ENCODE measurements at places on chromosomes 5 and 9.
A peak's percentile ranks its signal among the peaks of the same experiment; 100 is the strongest.

DNA sequence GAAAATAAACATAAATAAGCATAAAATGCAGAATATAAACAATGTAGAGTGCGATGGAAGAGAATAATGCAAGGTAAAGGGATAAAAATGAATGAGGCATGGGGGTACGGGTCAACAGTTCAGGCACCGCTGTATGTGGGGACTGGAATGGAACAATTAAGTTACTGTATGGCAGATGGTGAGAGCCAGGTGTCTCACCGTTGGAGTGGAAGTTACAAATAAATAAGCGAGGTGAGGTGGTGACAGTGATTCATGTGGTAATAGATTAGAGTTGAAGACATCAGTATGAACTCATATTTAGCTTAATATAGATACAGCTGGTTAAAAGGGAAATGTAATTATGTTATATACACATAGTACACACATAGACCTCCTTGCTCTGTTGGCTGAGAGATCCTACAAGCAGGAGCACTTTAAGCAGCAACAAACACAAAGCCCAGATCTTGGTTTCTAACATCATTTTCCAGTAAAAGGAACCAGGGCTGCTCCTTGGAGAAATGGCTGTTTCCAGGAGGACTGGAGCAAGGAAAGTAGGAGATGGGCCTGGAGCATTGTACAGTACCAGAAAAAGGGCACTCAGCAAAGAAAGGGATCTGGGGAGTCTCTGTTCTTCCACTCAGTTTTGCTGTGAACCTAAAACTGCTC, 2.4 kb upstream of the OMD start:
- DNase-seq = no peak

DNA sequence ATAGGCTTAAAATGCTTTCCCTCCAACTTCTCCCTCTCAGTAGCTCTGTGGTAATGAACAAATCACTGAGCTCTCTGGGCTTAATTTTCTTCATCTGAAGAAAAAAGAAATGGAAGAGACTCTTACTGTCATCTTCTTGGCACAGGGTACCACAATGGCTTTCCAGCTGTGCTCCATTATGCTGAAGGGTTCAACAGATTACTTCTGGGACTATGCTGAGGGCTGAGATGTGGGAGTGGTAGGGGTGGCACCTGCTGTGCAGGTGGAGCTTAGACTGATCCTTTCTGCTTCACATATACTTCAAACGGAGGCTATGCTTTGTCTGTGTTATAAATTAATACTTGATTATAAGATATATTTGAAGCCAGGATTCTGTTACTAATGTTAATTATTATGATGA, 840.2 kb upstream of the C9orf72 start:
- no peak for DNase-seq

DNA sequence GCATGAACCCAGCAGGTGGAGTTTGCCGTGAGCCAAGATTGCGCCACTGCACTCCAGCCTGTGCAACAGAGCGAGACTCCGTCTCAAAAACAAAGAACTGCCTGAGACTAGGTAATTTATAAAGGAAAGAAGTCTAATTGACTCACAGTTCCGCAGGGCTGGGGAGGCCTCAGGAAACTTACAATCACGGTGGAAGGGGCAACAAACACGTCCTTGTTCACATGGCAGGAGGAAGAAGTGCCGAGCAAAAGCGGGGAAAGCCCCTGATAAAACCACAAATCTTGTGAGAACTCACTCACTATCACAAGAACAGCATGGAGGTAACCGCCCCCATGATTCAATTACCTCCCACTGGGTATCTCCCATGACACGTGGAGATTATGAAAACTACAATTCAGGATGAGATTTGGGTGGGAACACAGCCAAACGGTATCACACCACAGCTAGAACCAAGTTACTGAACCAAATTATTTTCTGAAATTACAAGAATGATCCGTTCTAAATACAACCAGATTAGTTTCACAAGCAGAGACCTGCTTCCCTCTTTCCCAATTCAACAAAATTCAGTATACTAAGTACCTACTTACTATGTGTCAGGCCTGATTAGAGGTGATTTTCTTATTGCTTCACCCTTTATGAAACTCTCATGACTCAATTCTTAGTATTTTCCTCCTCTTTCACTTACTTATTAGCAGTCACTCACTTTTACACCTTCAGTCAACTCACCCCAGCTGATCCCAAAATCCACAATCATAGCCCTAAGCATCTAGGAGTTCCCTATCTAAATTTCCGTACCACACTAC, 8.4 kb downstream of the UBTD2 start:
- DNase-seq = no peak

DNA sequence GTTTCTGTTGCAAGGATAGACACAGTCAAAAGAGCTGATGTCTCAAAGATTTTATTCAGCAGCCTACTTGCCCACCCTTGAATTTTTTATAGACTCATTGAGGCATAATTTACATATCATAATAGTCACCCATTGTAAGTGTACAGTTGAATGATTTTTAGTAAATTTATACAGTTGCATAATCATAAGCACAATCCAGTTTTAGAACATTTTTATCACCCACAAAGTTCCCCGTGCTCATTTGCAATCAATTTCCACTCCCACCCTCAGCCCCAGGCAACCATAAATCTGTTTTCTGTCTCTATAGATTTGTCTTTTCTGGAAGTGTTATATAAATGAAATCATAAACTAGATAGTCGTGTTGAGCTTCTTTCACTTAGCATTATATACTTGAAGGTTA, 517.7 kb downstream of the TLE1 start:
- no peak for DNase-seq

- DNase-seq = no peak
These were observed at the start of gene KCNIP1 for GRCh38 chr5:170503990-170504596. TSS of gene KCNIP1 (plus strand) at chr5:170504020.

- no peak for DNase-seq
These were observed 27.4 kb upstream of the SYNPO start for GRCh38 chr5:150612905-150613670.

DNA sequence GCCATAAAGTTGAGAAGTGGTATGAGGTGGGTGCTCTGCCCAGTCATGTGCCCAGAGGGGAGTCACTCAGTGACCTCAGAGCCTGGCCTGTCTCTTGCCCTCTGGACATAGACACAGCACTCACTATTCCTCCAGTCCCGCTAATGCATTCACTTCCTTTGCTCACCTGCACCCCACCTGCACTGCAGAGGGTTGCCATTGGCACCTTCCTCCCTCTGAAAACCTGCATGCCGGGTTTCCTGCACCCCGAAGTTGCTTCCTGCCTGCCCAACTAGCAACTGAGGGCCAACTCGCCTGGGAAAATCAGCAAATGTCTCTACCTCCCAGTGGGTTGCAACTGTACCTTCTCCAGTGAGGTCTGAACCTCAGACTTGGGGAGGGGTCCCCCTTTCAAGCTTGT, 48.1 kb upstream of the SPTLC1 start:
- no peak for DNase-seq

DNA sequence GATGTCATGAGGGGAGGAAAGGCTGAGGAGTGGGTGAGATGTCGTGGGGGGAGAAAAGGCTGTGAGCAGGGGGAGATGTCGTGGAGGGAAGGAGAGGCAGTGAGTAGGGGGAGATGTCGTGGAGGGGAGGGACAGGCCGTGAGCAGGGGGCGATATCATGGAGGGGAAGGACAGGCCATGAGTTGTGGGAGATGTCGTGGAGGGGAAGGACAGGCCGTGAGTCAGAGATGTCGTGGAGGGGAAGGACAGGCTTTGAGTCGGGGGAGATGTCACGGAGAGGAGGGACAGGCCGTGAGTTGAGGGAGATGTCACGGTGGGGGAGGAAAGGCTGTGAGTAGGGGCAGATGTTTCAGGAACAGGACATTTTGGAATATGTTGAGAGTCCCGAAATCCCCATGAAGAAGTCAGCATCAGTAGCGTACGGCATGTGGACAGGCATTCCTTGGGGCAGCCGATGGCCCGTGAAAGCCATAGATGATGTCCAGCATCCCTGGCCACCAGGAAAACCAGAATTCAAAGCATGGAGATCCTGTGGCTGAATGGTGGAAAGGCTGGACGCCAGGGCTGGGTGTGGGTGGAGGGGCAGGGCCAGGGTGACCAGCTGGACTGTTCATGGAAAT, 8.3 kb upstream of the SLC6A19 start:
- no peak for DNase-seq

- no peak for DNase-seq
These were observed 136.4 kb downstream of the GRIA1 start for GRCh38 chr5:153626836-153627235.

DNA sequence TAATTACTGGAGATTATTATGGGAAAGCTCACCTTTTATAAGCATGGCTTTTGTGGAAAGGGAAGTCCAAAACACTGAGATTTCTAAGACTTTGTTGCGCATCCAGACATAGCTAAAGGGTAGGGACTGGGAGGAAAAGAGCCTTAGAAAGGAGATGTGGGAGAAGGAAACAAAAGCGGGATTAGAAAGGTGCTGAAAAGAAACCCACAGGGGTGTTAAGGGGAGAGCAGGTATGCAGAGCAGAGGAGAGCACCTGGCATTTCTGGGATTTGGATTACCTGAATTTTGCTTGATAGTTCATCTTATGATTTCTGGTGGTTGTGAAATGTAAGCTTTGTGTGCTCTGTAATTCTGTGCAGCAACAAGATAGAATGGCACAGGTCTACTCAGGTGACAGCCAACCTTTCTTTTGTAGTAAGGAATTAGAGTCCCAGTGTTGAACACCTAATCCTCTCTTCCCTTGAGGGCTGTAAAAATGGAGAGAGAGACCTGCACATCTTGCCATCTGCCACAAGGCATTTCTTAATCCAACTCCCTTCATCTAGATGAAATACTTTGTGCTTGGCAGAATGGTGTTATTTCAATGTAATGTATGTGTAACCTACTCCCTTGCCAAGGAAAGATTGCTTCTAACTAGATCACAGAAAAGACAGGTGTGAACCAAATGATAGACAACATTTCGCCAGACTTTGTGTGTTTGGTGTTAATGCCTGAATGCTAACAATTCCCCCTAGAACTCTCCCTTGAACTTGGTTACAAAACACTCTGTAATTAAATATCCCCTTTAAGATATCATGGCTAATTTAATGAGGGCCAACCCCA, 47.4 kb downstream of the ATPSCKMT start:
- DNase-seq = no peak

GRCh38 chr9:128026773-128027541, 40.2 kb downstream of the NAIF1 start:
- peak; percentile 60 for DNase-seq

DNA sequence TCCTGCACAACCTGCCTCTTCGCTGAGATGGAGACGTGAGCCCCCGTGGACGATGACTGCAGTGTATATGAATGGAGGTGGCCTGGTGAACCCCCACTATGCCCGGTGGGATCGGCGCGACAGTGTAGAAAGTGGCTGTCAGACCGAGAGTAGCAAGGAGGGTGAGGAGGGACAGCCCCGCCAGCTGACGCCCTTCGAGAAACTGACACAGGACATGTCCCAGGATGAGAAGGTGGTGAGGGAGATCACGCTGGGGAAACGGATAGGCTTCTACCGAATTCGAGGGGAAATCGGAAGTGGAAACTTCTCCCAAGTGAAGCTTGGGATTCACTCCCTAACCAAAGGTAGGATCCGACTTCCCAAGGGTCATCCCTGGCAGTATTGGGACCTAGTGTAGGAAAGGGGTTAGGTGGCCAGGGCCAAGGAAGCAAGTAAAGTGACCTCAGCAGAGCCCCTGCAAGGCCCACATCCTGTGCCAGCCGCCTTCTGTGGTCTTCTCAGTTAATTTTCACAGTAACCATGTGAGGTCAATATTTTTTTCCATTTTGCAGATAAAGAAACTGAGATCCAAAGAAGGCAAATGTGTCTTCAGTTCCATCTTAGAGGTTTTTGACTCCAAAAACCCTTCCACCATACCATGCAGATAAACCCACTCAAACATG, 53.8 kb downstream of the NIM1K start:
- no peak for DNase-seq

DNA sequence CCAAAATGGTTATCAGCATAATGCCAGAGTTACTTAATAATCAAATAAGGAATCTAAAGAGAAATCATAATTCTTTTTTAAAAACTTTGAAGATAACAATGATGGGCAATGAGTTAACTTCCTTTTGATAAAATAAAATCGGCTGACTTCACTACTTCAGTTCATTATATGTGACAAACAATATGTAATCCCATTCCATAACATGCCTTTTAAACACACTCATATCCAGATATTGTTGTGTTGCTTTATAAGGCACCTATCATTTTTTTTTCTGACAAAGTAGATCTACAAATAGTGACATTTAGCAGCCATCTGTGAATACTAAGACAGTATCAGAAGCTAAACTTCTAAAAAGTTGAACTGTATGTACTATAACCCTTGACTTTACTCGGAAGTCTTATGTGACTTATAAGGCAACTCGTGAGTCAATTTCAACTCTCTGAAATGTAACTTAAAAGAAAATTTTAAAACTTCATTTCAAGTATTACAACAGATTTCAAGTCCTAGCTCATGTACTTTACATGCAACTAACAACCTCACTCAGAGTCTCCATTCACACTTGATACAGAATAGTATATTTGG, 7.5 kb downstream of the ADAMTS6 start:
- no peak for DNase-seq

DNA sequence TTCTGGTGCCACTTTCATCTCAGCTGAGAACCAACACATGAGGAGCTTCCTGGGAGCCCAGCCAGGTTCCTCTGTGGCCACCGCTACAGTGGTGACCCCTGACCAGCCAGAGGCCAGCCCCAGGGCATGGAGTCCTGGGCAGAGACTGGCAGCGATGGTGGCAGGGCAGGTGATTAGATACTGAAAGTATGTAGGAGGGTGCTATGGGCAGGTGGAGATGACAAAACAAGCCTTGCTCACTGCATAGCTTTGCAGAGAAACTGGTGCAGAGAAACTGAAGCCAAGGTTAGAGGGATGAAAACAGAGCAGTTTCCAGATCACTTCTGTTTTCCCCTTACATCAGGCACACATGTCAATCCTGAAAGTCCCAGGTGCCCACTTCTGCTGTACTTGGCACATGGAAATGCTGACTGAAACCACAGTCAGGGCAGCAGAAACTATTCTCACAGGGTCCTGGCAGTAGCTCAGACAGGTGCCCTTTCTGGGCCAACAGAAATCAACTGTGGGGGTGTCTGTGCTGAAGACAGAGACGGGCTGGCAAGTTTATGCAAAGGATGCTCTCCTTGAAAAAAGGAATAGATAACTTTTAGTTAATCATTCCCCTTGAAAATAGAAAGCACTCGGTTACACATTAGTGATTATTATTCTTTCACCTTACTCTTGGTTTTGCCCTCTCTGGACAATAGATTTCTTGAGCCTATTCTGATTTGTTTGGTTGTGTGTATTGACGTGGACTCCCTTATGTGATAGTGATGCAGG, 90.3 kb downstream of the ANKRD55 start:
- DNase-seq = no peak

DNA sequence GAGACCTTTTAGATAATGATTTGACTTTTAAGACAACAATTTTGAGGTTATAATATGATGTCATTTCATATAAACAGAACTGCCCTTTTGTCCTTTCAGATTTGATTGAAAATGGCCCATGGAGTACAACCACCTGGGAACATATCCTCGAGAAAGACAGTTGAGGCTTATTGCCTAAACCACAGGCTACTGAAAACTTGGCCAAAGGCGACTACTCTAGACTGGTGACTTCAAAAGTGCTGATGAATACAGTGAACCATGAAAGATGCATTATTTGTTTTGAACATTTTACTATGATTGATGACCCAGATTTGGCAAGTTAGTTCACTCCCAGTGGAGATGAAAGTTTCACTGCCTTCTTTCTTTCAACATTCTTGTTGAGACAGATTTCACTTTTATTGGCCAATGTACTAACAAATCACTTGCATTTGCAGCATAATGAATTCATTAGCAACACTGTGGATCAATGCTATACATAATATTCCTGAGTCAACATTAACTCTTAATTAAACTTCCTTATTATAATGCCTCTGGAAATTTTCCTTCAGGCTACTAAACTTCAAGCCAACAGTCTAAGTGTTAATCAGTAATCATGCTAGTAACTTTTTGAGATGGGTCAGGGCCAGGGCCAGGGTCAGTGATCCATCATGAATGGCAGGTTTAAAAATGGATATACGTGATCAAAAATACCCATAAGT, 480.3 kb downstream of the RAB3C start:
- DNase-seq = no peak

Data from effector memory CD8-positive, alpha-beta T cell (primary cell).